ENCODE measurements at places on chromosomes 2 and 18. TPM values are rescaled to one million over a fixed set of nuclear protein-coding genes. Genes with fewer than 3 reads are reported as not detected.

LGALSL gene
- total RNA-seq = 11.0 TPM

C2orf74 gene
- total RNA-seq = 19.0 TPM

VSNL1 gene
- total RNA-seq = 0.90 TPM

CCNYL1 gene
- 24.6 TPM for total RNA-seq

IAH1 gene
- 51.7 TPM for total RNA-seq

ASIC4 gene
- total RNA-seq = not detected
